Stimulated activated CD8-positive, alpha-beta memory T cell treated with anti-CD3 and anti-CD28 coated beads, Interleukin-7, amount 100 ng/mL, for 1 hour (primary cell): ENCODE measurements at places on chromosomes 4 and X.

DNA sequence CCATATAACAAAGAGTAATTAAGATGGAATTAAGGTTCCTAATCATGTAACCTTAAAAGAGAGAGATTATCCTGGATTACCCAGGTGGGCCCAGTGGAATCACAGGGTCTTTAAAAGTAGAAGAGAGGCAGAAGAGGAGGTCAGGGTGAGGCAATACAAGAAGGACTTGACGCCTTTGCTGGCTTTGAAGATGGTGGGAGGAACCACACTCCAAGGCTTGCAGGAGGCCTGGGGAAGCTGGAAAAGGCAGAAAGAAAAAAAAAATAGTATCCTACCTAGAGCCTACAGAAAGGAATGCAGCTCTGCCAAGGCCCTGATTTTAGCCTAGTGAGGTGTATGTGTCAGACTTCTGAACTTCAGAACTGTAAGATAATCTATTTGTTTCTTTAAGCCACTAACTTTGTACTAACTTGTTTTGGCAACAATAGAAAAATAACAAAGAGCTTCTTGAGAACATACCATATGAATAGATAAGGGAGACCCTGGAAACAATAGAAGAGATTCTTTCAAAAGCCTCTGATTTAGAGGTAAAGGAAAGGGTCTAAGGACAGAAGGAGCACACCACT is 229.9 kb upstream of the TTC29 start:
- no peak for DNase-seq

- DNase-seq: no peak
Observed at GRCh38 chr4:39429476-39430334, 23.0 kb downstream of the KLB start.

DNA sequence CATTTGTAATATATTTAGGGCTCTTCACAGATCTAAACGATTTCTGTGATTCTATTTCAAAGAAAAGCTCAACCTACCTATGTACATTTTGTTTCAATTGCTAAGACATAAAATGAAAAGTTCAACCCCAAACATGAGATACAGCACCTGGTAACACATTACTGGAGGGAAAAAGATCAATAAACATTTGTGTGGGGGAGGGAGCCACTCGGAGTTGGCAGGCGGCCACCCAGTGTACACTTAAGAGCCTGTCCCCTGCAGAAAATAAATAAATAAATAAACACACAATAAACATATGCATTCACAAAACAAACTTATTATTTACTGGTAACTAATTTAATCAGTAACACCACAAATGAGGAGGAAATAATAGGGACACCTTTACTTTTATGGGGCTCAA is 19.3 kb downstream of the PRSS48 start:
- no peak for DNase-seq

- no peak for DNase-seq
Observed at GRCh38 chr4:76035141-76035540, 729 bp downstream of the CXCL11 start.

DNA sequence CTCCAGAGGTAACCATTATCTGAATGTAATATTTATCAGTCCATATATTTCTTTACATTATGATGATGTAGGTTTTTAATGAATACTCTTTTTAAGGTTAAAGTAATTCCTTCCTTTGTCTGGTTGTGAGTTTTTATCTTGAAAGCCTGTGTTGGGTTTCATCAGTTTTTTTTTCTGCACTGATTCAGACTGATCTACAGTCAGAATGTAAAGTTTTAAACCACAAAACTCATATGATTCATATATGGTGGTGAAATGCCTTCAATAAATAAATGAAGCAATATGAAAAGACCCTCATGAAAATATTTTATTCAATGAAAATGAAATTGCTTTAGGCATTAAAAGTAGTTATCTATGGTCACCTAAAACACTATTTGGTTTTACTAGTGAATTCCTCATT is 47.1 kb downstream of the SORBS2 start:
- DNase-seq: no peak

GRCh38 chrX:106404512-106404911 is 207.3 kb upstream of the RADX start:
- no peak for DNase-seq

- no peak for DNase-seq
Observed at GRCh38 chr4:25827373-25827772, 35.4 kb downstream of the SEL1L3 start.

DNA sequence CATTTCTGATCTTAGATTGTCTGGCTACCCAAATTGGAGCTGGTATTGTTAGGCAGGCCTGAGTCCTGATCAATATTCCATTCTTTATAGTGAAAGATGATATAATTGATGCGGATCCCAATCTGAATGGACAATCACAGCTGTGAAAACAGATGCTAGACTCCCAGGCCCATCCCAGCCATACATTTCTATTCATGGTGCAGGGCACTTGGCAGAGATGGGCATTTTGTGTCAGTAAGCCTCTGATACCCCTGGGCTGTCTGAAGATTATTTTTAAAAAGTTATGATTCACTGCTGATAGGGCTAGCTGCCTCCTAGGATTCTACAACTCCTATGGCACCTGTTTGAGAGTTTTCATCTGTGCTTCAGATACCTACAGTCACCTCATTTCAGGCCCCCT is 61.2 kb upstream of the TSPAN7 start:
- DNase-seq: no peak

GRCh38 chrX:20514358-20514757 is 247.6 kb upstream of the RPS6KA3 start:
- DNase-seq: no peak

GRCh38 chr4:170420255-170420693 is 330.5 kb upstream of the AADAT start:
- DNase-seq: no peak

GRCh38 chrX:49237060-49237459 is 1.8 kb downstream of the CCDC22 start:
- no peak for DNase-seq

DNA sequence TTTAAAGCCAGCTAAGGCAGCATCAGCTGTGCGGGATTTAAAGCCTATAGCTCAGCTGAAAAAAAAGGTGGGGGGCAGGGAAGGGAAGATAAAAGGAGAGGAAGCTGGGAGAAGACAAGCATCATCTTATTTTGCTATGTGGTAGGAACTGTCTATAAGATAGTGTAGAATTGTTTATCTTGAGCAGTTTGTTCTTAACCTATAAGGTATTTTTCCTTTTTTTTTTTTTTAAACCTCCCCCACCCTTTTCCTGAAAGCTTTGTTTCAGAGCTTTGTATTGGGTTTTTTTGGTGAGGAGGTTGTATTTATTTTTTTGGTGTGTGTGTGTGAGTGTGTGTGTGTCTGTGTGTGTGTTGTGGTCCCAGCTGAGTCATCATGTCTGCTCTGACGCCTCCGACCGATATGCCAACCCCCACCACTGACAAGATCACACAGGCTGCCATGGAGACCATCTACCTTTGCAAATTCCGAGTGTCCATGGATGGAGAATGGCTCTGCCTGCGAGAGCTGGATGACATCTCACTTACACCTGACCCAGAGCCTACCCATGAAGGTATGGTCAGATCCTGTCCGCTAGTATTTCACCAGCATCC is 531 bp downstream of the RUFY3 start:
- DNase-seq: no peak

DNA sequence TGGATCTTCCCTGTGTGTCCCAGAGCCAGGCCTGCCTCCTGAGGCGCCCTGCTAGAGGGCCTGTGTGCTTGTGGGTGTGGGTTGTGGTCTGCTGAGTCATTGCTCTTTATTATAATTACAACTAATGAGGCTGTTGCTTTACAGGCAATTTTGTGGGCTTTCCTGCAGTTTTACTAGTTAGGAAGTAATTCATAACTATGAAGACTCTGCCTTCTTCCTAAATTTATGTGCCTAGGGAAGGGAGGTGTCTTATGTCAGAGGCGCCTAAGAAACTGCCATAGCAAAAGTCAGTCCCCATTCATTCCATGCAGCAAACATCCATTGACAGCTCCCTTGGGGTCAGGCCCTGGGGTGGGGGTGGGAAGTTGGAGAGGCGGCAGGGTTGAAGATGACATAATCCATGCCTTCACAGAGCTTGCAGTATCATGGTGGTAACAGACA is 359.2 kb downstream of the IDS start:
- DNase-seq: no peak

GRCh38 chr4:105060628-105061027 is 86.0 kb upstream of the TET2 start:
- no peak for DNase-seq

GRCh38 chr4:118760092-118760491 is 74.9 kb downstream of the METTL14 start:
- DNase-seq: no peak

DNA sequence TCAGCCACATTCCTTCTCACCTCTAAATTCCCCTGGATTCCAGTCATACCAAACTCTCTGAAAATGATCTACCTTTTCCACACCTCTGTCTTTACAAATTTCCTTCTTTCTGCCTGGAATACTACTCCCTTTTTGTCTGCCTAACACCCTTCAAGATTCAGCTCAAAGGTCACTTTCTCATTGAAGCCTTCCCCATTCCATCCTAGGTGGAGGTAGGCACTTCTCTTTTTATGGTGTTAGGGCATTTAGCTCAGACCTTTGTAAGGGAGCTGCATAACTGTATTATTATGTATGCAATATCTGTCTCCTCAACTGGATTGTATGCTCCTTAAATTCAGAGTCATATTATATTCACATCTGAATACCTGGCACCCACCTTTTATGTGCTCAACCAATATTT is 137.7 kb downstream of the RCHY1 start:
- no peak for DNase-seq

DNA sequence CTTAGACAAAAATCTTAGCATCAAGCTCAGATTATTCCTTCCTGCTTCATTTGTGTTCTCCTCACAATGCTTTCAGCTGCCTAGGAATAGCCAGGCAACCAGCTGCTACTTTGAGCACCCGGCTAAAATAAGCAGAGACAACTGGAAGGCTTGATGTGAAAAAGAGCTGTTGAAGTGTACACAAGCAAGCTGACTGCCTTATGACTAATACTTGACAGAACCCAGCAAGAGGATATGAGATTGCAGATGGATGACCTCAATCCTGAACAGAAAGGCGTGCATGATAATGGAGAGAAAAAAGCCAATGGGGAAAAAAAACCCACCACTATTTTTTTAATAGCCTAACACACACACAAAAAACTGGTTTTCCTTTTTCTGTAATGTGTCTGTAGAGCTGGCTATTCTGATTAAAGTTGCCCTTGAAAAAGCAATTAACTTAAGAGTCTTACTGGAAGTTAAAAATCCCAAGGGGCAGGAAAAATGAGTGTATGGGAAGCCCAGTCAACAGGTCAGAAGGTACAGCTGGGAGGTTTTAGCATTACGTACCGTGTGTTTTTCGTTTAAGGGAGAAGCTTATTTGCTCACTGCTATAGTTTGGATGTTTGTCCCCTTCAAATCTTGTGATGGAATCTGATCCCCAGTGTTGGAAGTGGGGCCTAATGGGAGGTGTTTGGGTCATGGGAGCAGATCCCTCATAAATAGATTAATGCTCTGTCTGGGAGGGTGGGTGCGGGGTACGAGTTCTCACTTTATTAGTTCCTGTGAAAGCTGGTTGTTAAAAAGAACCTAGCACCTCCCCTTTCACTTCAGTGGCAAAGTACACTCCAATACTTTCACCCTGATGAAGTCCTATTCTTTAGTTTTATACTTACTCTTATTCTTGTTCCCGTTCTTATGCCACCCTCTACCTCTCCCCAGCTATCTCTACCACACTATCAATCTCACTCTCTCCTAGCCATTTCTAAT is 37.1 kb upstream of the HERC6 start:
- no peak for DNase-seq

GRCh38 chr4:112290341-112290740 is 4.6 kb upstream of the TIFA start:
- no peak for DNase-seq

DNA sequence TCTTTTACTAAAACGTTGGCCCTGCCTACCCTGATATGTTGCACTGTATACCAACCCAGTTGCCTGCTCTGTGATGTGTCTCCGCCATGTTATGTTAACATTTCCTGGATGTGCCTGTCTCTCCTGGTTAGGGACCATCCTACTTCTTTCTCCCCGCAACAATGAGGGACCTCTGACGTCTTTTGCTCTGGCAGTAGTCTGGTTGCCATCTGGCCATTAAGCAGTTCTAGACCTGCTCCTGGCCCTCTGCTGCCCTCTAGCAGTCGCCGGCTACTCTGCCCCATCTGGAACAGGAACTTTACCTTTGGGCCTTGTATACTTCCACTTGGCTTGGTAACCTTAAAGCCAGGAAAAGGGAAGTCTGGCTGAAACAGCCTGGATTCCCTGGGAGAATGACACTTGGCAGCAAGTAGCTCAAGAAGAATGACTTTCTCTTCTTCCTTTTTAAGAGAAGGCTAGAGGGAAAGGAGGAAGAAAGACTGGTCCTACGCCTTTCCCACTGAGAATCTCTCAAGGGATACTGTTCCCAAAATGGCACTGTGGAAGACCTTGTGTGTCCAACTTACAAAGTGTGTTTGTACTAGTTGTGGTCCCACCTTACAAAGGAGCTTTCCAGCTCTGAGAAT is 63.5 kb downstream of the GPC3 start:
- DNase-seq: no peak

DNA sequence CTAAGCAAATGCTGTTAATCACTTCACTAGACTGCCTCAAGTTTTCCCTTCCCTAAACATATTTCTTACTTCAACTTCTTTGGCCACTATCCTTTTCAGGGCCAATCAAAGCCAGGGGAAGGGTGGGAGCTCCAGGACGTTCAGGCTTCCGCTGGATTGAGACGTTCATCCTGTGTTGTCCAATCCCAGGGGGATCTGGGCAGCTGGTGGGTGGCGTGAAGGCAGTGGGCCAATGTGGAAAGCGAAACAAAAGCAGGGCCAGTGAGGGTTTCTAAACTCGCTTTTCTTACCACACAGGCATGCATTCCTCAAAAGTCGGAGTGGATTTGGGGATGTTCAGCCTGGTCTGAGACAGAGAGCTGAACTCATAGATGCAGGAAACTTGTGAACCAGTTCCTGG is 7.6 kb downstream of the CXCL13 start:
- DNase-seq: no peak

- no peak for DNase-seq
Observed at GRCh38 chrX:10282490-10282889, 125.7 kb downstream of the CLCN4 start.

- no peak for DNase-seq
Observed at GRCh38 chr4:24915121-24915922, 2.5 kb upstream of the CCDC149 start.

DNA sequence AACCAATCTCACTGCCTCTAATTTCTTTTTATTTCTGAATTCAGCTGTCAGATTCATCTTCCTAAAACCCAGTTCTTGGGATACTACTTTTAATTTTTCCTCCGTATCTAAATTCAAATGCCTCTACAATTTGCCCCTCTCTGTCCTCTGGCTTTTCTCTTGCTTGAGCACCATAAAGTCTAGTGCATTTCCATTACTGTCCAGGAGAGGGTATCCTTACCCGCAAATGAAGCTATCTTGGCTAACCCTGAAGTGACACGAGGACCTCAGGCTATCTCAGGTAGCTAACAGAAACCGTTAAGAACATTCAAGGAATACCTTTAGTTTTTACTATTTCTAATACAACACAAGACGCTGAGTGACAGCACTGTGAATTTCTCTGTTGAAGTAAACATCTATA is 49.4 kb upstream of the PRR32 start:
- DNase-seq: no peak
